ENCODE measurements at places on chromosomes 6 and 20.

DNA sequence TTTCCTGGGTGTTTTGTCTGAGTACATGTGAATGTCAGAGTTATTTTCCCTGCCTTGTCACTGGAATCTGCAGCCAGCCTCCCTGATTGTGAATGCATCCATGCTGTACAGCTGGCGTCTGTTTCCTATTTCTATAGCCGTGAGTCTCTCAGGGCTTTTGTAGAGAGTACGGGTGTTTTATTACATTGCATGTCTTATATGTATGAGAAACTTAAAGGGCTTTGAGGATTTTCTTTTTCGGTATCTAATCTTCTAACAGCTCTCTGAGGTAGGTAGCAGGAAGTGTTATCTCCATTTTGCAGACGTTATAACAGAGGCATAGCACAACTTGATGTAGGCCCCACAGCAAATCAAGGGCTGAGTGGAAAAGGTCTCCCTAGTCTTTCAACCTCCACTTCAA is 272.9 kb downstream of the PRL start:
- DNase-seq: no peak

GRCh38 chr6:54897462-54898189 is 51.1 kb downstream of the FAM83B start:
- DNase-seq: no peak

DNA sequence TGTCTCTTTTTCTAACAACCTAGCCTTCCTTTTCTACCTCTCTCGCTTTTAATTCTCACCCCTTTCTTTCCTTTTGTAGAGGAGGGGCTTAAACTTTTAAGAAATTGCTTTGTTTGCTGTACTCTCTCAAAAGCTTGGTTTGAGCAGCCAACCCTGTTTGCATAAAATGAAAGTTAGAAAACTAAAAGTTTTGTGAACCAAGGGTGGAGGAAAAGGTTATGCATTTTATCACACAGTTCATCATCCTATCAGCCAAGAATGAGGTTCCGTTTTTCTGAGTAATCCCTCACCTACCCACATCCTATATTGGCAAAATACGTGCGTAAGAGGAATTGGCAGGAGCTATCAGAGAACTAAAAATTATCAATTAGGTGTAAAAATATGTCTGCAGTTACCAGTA is 42.8 kb upstream of the LOC128125822 start:
- no peak for DNase-seq

DNA sequence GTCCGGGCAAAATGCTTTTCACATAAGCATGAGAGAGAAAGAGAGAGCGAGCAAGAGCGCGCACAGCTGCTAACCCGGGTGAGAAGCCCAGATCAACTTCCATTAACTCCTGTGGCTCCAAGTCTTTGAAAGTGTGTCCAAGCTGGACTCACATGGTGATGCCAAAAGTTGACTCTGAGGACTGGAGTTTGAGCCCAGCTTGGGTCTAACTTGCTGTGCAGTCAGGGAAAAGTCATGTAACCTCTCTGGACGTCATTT is 357.2 kb upstream of the SULF2 start:
- DNase-seq: no peak

GRCh38 chr20:53855733-53856132 is 214.7 kb downstream of the BCAS1 start:
- no peak for DNase-seq

DNA sequence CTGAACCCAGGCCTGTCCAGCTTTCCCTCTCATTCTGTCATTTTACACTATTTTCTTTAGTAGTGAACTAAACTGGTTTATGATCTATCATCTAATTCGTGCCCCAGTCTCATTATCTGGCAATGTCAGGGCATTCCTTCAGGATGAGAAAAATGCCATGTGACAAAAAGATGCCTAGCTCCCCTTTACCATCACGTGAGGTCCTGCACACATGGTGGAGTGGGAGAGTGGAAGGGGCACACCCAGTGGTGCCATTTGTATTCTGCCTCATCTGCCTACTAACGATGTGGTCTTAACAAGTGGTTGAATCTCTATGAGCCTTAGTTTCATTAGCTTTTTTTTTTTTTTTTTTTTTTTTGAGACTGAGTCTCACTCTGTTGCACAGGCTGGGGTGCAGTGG is 41.2 kb downstream of the CDC5L start:
- no peak for DNase-seq

DNA sequence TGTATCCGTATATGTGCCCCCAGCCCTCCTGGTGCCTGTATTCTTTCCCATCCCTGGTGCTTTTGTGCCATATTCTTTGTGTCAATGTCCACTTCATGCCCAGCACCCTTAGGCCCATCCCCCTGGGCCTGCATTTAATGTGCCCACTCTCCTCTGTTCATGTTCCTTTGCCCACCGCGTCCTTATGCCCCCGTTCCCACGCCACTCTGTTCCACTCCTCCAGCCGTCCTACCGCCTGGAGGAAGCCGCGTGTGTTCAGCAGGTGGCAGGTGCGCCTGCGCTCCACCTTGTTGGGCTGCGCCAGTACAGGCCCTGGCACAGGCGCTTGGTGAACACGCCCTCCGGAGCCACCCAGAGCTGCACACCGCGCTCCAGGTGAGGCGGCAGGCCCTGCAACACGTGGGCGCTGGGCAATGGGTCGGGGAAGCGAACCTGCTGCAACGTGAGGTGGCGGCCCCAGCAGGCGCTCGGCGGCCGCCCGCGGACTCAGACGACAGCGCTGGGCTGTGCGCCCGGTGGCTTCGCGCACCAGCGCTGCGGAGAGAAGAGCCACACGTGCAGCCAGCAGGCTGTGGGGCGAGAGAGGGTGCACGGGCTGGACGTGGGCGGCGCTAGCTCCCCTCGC is 4.0 kb upstream of the FOXS1 start:
- DNase-seq: no peak

DNA sequence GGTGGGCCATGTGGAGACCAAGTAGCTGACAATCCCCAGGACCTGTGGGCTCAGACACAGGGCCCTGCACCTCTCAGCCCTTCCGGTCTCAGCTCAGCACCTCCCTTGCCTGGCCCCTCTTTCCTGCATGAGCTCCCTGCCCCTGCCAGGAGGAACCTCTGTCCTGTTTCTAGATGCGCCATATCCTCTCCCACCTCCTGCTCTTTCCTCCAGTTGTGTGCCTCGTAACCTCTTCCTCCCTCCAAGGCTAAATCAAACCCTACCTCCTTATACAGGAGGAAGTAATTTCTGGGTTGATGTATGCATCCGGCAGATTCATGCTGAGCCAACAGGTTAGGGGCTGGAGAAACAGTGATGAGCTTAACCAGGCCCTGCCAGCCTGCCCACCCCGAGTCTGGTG is 30.9 kb downstream of the ITPR3 start:
- DNase-seq: no peak
